Astrocyte (in vitro differentiated cells and primary cell): ENCODE measurements at places on chromosomes 3 and 15. TPM values are rescaled to one million over a fixed set of nuclear protein-coding genes. Genes with fewer than 3 reads are reported as not detected.

Gene OXSR1
- total RNA-seq, result 78.2 and 83.1 TPM in 2 replicates

Gene DLEC1
- 0.19 and 0.54 TPM in 2 replicates for total RNA-seq

Gene SUSD5
- total RNA-seq, result 2.8 and 2.9 TPM in 2 replicates

Gene NIT2
- 44.9 and 47.7 TPM in 2 replicates for total RNA-seq

Gene CLN6
- 15.4 and 19.0 TPM in 2 replicates for total RNA-seq

Gene SLC15A2
- total RNA-seq, result 0.19 and 0.89 TPM in 2 replicates

Gene KIF15
- 0.82 and 1.5 TPM in 2 replicates for total RNA-seq

Gene KNL1
- 2.0 and 3.3 TPM in 2 replicates for total RNA-seq

Gene COL7A1
- total RNA-seq, result 25.8 and 28.7 TPM in 2 replicates

Gene THRB
- total RNA-seq, result 6.8 and 8.5 TPM in 2 replicates

Gene SAMMSON
- total RNA-seq, result not detected in 2 replicates

Gene WDR76
- 0.73 and 1.0 TPM in 2 replicates for total RNA-seq

Gene RAD51
- total RNA-seq, result 3.6 and 5.6 TPM in 2 replicates

Gene CCDC13
- 0.84 and 1.3 TPM in 2 replicates for total RNA-seq

Gene RUVBL1
- 39.7 and 43.0 TPM in 2 replicates for total RNA-seq

Gene TMC3
- total RNA-seq, result 0.22 and 0.52 TPM in 2 replicates

GRCh38 chr3:117526470-117527079 is 817.0 kb downstream of the TUSC7 start:
- no peak for DNase-seq

DNA sequence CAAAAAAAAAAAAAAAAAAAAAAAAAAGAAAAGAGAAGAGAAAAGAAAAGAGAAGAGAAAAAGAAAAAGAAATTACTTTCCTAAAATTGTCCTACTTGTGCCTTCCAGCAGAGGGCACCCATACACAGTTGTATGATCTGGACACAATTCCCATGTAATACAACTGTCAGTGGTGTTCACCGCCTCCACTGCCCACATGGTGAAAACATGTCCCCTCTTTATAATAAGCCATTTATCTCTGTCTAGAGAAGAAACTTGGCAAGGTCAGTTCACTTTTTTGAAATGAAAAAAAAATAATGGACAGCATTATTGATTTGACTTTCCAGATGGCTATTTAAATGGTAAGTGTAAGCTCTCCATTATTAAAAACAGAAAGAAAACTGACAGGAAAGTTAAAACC is 459.4 kb downstream of the GBE1 start:
- peak; percentile 19 for DNase-seq

DNA sequence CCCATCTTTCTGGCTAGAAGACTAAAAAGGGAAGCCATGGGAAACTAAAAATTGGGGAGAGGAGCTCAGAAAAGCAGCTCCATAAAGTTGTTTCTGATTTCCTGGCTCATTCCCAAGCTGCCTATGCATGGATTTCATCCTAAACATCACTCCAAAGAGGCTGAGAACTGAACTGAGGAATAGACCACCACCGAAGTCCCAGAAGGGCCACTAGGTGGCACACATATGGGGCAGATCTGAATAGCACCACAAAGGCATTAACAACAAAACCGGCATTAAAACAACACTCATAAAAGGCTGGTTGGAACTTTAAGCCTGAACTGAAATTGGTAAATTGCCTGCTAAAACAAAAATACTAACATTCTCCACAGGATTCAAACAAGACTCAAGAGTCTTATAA is 106.3 kb downstream of the PLD1 start:
- peak; percentile 30 for DNase-seq

GRCh38 chr15:20348900-20349773 is 192.5 kb downstream of the GOLGA6L6 start:
- no peak for DNase-seq

- DNase-seq, result no peak
Measured at GRCh38 chr3:105523501-105523900, 156.8 kb downstream of the ALCAM start.

- DNase-seq, result peak; percentile 93
Measured at GRCh38 chr3:16066975-16067374, 107.5 kb upstream of the GALNT15 start.

GRCh38 chr3:58198804-58199203 is 12.0 kb downstream of the DNASE1L3 start:
- DNase-seq, result no peak

DNA sequence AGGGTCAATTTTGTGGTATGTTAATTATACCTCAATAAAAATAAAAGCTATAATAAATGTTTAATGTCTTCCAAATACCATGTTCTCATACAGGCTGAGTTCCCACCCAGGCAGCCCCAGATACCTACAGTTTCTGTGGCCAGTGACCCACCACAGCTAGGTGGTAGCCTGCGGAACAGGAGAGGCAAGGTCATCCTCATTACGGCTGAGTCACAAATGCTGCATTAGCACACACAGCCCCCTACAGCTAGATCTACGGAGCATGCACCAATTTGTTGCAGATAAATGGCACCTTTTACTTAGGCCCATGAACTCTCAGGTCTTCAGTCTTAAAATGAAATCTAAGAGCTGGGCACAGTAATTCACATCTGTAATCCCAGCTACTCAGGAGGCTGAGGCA is 5.1 kb downstream of the SPATA12 start:
- DNase-seq, result peak; percentile 85

- no peak for DNase-seq
Measured at GRCh38 chr3:108311797-108312196, 15.4 kb downstream of the HHLA2 start.

DNA sequence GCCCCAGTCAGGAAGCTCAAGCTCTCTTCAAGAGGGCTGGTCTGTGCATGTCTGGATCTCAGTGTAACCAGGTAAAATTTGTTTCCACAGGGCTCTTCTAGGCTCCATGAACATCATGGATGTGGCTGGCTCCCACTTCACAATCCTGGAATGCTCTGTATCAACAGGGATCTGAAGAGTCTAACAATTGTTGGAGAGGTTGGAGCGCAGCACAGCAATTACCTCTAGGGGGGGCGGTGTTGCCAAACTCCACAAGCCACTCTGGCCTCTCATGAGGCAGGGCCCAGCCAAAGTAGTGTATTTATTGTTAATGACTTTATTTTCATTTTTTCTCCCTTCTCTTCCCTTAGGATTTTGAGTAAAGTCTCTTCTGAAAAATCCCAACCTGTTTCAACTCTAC is 6.1 kb upstream of the EIF2B5 start:
- peak; percentile 25 for DNase-seq

DNA sequence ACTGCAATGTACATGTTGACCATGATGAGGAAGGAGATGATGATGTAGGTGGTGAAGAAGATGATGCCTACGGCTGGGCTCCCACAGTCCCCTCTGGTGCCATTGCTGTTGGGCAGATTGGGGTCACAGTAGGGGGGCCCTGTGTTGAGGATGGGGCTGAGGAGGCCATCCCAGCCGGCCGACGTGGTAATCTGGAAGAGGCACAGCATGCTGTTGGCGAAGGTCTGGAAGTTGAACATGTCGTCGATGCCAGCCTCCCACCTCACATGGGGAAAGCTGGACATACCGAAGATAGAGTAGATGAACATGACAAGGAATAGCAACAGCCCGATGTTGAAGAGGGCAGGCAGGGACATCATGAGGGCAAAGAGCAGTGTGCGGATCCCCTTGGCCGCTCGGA is 48.6 kb upstream of the SCN5A start:
- no peak for DNase-seq

GRCh38 chr3:7309641-7310102 is 448.8 kb downstream of the GRM7 start:
- DNase-seq, result peak; percentile 97

GRCh38 chr3:63980019-63980418 is 43.3 kb downstream of the PSMD6 start:
- DNase-seq, result no peak

- DNase-seq, result peak; percentile 80
Measured at GRCh38 chr3:146536681-146537080, 7.7 kb downstream of the PLSCR1 start.

GRCh38 chr3:104412608-104413580 is 953.8 kb upstream of the ALCAM start:
- DNase-seq, result no peak

GRCh38 chr3:125319765-125320164 is 55.4 kb downstream of the ZNF148 start:
- DNase-seq, result no peak

DNA sequence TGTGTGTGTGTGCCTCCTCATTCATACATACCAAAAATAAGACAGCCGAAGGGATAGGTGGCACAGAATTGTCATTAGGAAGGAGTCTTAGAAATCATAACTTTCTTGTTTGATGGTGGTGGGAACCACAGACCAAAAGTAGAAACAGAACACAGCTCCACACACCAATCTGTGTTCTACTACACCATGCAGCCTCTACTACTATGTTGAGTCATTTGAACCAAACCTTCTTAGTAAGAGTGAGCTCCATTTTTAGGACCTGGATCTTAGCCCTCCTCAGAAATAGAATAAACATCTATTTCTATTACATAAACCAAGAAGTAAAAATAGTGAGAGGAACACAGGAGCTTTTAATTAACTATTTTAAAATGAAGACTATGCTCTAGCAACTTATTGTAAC is 27.9 kb upstream of the PLCH1 start:
- no peak for DNase-seq
